B cell (primary cell): ENCODE measurements at places on chromosomes 3 and 15. TPM values are rescaled to one million over a fixed set of nuclear protein-coding genes. Genes with fewer than 3 reads are reported as not detected.

DNA sequence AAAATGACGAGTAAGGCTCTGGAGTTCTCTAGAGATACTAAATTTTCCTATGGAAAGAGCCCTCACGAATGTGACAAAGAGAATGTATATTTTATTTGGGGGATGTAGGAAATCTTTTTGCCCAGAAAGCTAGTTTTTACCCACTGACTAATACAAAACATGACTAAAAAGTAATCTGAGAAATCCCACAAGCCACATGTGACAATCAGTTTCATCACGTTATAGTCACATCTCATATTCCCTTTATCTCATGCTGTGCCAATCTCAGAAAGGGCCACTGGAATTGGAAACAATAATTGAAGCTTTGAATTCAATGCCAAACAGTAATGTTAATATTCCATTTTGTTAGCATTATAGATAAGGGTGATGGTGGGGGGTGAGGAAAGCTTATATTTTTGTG lies 509.0 kb upstream of the GOLIM4 start:
- no peaks in the 10 kb centered on the region for H3K4me1 ChIP-seq
- no peak overlapping the region for H3K27ac ChIP-seq
- DNase-seq: no peak
- H3K27me3 ChIP-seq: no peaks in the 10 kb centered on the region
- H3K4me3 ChIP-seq: no peak overlapping the region

DNA sequence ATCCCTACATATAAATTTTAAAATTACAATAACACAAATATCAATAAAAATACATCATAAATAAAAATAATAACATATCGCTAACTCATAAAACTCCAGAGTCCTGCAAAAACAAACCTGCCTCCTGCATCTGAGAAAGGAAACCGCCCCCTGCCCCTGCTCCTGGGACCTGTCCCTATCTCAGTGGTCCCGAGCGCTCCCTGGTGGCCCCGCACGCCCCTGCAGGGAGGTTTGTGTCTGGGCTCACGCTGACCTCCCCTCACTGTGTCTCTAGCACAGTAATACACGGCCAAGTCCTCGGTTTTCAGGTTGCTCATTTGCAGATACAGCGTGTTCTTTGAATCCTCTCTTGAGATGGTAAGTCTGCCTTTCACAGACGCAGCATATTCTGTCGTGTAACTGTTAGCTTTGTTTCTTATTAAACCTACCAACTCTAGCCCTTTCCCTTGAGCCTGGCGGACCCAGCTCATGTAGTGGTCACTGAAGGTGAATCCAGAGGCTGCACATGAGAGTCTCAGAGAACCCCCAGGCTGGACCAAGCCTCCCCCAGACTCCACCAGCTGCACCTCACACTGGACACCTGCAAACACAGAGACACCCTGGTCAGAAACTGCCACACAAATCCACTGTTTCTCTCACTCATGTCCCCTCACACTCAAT lies 554.1 kb downstream of the GOLGA6L6 start:
- DNase-seq: no peak
- no peak overlapping the region for H3K4me3 ChIP-seq
- no peaks in the 10 kb centered on the region for H3K36me3 ChIP-seq
- H3K27me3 ChIP-seq: no peaks in the 10 kb centered on the region
- H3K4me1 ChIP-seq: no peaks in the 10 kb centered on the region

DNA sequence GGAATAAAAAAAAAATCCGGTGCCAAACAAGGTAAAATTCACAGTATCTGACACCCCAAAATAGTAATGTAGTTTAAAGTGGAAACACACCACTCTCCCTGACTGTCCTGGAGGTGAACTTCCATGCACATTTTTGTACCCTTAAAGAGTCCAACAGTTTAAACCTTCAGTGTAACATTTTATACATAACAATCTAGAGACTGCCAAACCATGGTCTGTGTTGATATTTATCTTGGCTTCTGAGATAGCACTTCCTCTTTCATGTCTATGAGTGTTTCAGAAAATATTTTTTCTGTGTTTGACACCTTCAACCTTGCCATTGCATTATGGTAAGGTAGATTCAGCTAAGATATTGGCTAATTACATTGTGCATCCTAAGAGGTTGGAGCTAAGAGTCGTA lies 13.9 kb downstream of the TMEM45A start:
- H3K27ac ChIP-seq: no peak overlapping the region
- no peaks in the 10 kb centered on the region for H3K4me1 ChIP-seq
- H3K4me3 ChIP-seq: no peak overlapping the region

RETNLB gene
- not detected in 2 replicates for total RNA-seq

ZNF662 gene
- 0.34 and 0.42 TPM in 2 replicates for total RNA-seq

- no peaks in the 10 kb centered on the region for H3K27me3 ChIP-seq
- H3K36me3 ChIP-seq: peaks cover 3% of the 10 kb centered on the region
- H3K4me1 ChIP-seq: peaks cover 6% of the 10 kb centered on the region
- no peak for DNase-seq
Observed at GRCh38 chr3:177055605-177056571, 141.4 kb downstream of the TBL1XR1 start.

XYLB gene
- 0.63 and 0.71 TPM in 2 replicates for total RNA-seq

GRCh38 chr15:43346305-43346704 lies 15.9 kb upstream of the LCMT2 start:
- DNase-seq: no peak
- no peak overlapping the region for H3K4me3 ChIP-seq
- no peaks in the 10 kb centered on the region for H3K4me1 ChIP-seq
- H3K27ac ChIP-seq: no peak overlapping the region

- no peak overlapping the region for H3K4me3 ChIP-seq
- H3K4me1 ChIP-seq: no peaks in the 10 kb centered on the region
- no peak overlapping the region for H3K27ac ChIP-seq
- H3K27me3 ChIP-seq: no peaks in the 10 kb centered on the region
Observed at GRCh38 chr3:126546013-126546412, 12.7 kb downstream of the C3orf22 start.

DNA sequence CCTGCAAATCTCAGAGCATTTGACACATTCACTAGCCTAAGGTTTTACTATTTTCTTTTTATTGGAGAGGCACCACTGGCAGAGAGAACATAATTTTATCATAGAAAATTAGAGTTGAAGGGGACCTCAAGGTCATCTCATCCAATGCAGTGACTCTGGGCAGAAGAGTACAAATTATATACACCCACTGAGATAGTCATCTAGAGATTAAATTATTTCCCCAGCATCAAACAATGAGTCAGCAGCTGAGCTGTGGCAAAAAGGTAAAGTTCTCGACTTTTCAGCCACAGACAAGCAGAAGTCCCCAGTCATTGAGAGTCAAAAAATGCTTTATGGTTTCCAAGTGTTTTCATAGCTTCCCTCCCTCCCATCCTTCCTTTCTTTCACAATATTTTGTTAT lies 39.3 kb upstream of the SEMA6D start:
- DNase-seq: no peak
- H3K4me1 ChIP-seq: no peaks in the 10 kb centered on the region
- no peaks in the 10 kb centered on the region for H3K27me3 ChIP-seq
